ENCODE measurements at places on chromosomes 5 and 9. TPM values are rescaled to one million over a fixed set of nuclear protein-coding genes. Genes with fewer than 3 reads are reported as not detected.

CYLC2 gene
- total RNA-seq, result not detected

ARL10 gene
- total RNA-seq, result 29.2 TPM

SMIM33 gene
- not detected for total RNA-seq

INVS gene
- 32.4 TPM for total RNA-seq

PCDH12 gene
- total RNA-seq, result 7.0 TPM

QSOX2 gene
- total RNA-seq, result 7.5 TPM

SNCAIP gene
- 8.1 TPM for total RNA-seq

WDR38 gene
- not detected for total RNA-seq

IFNA21 gene
- total RNA-seq, result not detected

BDP1 gene
- 44.0 TPM for total RNA-seq

CCL21 gene
- total RNA-seq, result not detected

HTR1A gene
- not detected for total RNA-seq

PTPRD gene
- total RNA-seq, result 4.7 TPM

TLX3 gene
- total RNA-seq, result not detected

IFNK gene
- total RNA-seq, result not detected

FST gene
- 27.6 TPM for total RNA-seq

SLC36A3 gene
- not detected for total RNA-seq
